ENCODE measurements at places on chromosomes 3 and 15. TPM values are rescaled to one million over a fixed set of nuclear protein-coding genes. Genes with fewer than 3 reads are reported as not detected.

- no peaks in the 10 kb centered on the region for H3K4me1 ChIP-seq
- no peak for DNase-seq
- no peaks in the 10 kb centered on the region for H3K27me3 ChIP-seq
- H3K4me3 ChIP-seq, result no peak overlapping the region
- no peaks in the 10 kb centered on the region for H3K36me3 ChIP-seq
- H3K27ac ChIP-seq, result no peak overlapping the region
Measured at GRCh38 chr15:100191161-100191560, 150.6 kb downstream of the ADAMTS17 start.

CXCR6 gene
- 0.58 TPM for total RNA-seq

DNA sequence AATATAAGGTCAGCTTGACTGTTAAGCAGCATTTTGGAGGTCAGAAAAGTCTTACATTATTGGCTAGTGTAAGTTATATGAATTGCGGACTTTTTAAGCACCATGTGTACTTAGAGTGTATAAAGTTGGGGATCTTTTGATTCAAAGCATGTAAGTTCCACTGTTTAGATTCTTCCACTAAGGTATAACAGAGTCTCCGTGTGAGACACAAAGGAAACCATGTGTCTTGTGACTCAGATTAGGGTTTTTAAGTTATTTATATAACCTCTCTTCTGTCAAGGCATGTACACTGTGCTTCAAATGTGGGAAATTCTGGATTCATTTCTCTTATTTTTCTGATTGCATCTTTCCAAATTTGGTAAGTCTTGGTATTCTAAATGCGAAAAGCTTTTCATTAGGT, 143.5 kb upstream of the SOX2 start:
- no peaks in the 10 kb centered on the region for H3K27me3 ChIP-seq
- no peaks in the 10 kb centered on the region for H3K4me1 ChIP-seq
- H3K4me3 ChIP-seq, result no peak overlapping the region
- H3K27ac ChIP-seq, result no peak overlapping the region
- DNase-seq, result no peak
- no peaks in the 10 kb centered on the region for H3K36me3 ChIP-seq

- no peaks in the 10 kb centered on the region for H3K4me1 ChIP-seq
- DNase-seq, result no peak
- no peak overlapping the region for H3K27ac ChIP-seq
- H3K36me3 ChIP-seq, result no peaks in the 10 kb centered on the region
- no peak overlapping the region for H3K4me3 ChIP-seq
Measured at GRCh38 chr3:78497021-78497420, 1270.8 kb downstream of the ROBO1 start.

CPN2 gene
- not detected for total RNA-seq

DNA sequence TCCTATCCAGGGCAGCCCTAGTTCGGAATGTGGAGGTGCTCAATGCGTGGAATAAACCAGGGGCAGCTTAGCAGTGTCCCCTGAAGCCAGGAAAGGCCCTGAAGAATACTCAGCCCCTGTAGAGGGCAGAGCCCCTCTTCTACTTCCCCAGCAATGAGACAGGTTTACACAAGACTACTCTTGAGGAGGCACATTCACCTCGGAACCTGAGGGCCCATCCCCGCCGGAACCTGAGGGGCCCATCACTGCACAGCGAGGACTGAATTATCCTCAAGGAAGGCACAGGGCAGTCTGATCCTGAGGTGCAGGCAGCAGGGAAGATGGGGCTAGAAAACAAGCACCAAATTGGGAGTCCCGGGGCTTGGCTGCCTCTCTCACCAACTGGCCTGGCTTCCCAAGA, 22.2 kb downstream of the CCDC13 start:
- peaks cover 13% of the 10 kb centered on the region for H3K4me1 ChIP-seq
- H3K4me3 ChIP-seq, result no peak overlapping the region
- H3K36me3 ChIP-seq, result no peaks in the 10 kb centered on the region
- no peak overlapping the region for H3K27ac ChIP-seq
- H3K27me3 ChIP-seq, result no peaks in the 10 kb centered on the region

- no peak overlapping the region for H3K4me3 ChIP-seq
- H3K4me1 ChIP-seq, result no peaks in the 10 kb centered on the region
- no peak for DNase-seq
- H3K36me3 ChIP-seq, result no peaks in the 10 kb centered on the region
- H3K27ac ChIP-seq, result no peak overlapping the region
Measured at GRCh38 chr15:27598251-27599009, 500.7 kb downstream of the OCA2 start.

GRCh38 chr3:56836276-56837163, 34.8 kb upstream of the ARHGEF3 start:
- H3K4me1 ChIP-seq, result peaks cover 43% of the 10 kb centered on the region
- no peak overlapping the region for H3K4me3 ChIP-seq
- H3K27ac ChIP-seq, result no peak overlapping the region
- peaks cover 16% of the 10 kb centered on the region for H3K36me3 ChIP-seq

TMEM202 gene
- not detected for total RNA-seq

MAP1A gene
- total RNA-seq, result 0.68 TPM

DNA sequence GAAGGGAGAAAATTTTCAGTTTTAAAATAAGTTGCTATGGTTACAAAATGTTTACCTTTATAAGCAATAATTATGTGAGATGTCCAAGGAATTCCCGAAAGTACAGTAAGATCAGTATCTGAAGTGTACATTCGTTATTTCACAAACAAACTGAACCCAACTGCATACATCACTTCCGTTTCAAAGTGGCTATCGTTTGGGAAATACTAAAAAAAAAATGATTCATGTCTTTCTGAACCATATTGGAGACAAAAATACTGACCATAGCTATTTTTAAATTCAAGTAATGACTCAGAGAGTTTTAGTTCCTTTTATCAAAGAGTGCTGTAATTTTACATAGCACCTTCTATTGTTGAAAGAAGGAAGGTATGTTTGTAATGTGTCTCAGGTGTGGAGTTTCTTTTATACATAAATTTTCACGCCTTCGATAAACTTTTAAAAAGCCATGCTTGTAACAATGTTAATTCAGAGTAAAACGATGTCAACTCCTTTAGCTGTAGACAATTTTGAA, 8.0 kb upstream of the ANKRD28 start:
- H3K4me3 ChIP-seq, result no peak overlapping the region
- no peaks in the 10 kb centered on the region for H3K27me3 ChIP-seq
- peaks cover 54% of the 10 kb centered on the region for H3K4me1 ChIP-seq

DNA sequence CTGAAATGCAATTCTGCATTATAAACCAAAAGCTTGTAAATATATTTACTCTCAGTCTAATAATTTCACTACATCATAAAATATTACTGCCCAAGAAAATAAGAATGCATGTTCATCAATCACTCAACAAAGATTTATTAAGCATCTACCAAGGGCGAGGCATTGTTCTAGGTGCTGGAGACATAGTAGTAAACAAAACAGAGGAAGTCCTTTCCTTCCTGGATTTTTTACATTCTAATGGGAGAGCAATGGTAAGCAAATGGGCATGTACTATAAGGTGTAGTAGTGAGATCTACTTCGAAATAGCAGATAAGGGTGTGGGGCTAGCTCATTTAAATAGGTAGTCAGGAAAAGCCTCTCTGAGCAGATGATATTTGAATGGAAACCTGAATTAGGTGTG, 10.8 kb upstream of the ZFYVE19 start:
- no peak overlapping the region for H3K4me3 ChIP-seq
- H3K4me1 ChIP-seq, result peaks cover 30% of the 10 kb centered on the region
- peaks cover 13% of the 10 kb centered on the region for H3K36me3 ChIP-seq
- no peak for DNase-seq

ZKSCAN7 gene
- total RNA-seq, result 4.4 TPM

TATDN2 gene
- 48.5 TPM for total RNA-seq

DNA sequence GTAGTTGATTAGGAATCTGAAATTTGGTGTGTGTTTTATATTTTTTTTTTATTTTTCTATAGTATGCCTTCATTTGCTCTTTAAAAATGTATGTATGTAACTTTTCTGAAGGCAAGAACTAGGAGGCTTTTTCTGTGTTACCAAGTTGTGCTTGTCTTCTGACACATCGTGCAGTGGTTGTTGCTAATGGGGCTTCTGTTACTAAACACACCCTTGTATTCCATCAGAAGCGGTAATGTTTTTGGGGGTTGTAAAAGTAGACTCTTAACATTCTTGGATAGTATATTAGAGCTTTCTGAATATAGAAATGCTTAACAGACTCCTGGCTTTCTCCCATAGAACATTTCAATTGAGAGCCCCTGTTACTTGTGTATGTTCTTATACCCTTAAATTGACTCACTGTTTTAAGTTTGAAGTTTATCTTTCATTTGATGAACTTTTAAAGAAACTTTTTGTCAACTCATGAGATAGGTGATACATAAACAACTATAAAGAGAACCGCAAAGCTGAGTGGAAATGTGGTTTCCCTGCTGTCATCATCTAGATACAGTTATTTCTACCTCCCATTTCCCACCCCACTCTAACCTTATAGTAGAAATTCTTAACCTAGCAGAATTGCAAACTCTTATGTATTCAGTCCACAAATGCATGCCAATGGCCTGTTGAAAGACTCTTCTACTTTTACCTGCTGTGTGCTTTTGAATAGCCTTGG, 2.5 kb downstream of the TIPARP start:
- peak overlapping the region; percentile 94 for H3K4me3 ChIP-seq
- peaks cover 44% of the 10 kb centered on the region for H3K36me3 ChIP-seq
- H3K27me3 ChIP-seq, result no peaks in the 10 kb centered on the region
- H3K27ac ChIP-seq, result peak overlapping the region; percentile 87
- H3K4me1 ChIP-seq, result peaks cover 53% of the 10 kb centered on the region

- DNase-seq, result no peak
- H3K36me3 ChIP-seq, result no peaks in the 10 kb centered on the region
- no peak overlapping the region for H3K4me3 ChIP-seq
- peaks cover 4% of the 10 kb centered on the region for H3K4me1 ChIP-seq
- H3K27me3 ChIP-seq, result peaks cover 66% of the 10 kb centered on the region
- no peak overlapping the region for H3K27ac ChIP-seq
Measured at GRCh38 chr3:115676336-115676735, 53.0 kb downstream of the GAP43 start.

ZDHHC19 gene
- total RNA-seq, result not detected

GRCh38 chr15:57819646-57820045, 113.1 kb downstream of the POLR2M start:
- H3K4me1 ChIP-seq, result peaks cover 1% of the 10 kb centered on the region
- no peak for DNase-seq
- H3K36me3 ChIP-seq, result no peaks in the 10 kb centered on the region
- peaks cover 7% of the 10 kb centered on the region for H3K27me3 ChIP-seq
- H3K4me3 ChIP-seq, result no peak overlapping the region

DNA sequence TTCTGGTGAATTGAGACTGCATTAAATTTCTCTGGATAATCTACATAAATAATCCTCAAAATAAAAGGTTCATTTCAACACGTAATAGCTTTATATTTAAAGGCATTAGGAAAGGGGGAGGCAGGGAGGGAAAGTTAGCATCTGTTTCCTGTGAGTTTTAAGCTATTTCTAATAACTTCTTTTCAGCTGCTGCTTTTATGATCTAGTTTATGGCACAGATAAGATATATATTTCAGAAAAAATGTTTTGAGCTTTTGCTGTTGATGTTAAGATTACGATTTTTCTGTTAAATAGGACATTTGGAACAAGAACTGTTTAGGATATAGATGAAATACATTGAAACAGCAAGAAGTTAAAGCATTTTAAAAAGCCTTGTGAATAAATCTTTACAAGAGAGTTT, 30.0 kb downstream of the UBE2E1 start:
- no peak overlapping the region for H3K4me3 ChIP-seq
- peaks cover 4% of the 10 kb centered on the region for H3K36me3 ChIP-seq
- H3K27me3 ChIP-seq, result no peaks in the 10 kb centered on the region
- H3K27ac ChIP-seq, result no peak overlapping the region
- peaks cover 48% of the 10 kb centered on the region for H3K4me1 ChIP-seq

Data from activated naive CD8-positive, alpha-beta T cell treated with anti-CD3 and anti-CD28 coated beads for 36 hours (primary cell).